NCI-H1105 (cell line): ENCODE measurements at places on chromosomes 7 and 10.

DNA sequence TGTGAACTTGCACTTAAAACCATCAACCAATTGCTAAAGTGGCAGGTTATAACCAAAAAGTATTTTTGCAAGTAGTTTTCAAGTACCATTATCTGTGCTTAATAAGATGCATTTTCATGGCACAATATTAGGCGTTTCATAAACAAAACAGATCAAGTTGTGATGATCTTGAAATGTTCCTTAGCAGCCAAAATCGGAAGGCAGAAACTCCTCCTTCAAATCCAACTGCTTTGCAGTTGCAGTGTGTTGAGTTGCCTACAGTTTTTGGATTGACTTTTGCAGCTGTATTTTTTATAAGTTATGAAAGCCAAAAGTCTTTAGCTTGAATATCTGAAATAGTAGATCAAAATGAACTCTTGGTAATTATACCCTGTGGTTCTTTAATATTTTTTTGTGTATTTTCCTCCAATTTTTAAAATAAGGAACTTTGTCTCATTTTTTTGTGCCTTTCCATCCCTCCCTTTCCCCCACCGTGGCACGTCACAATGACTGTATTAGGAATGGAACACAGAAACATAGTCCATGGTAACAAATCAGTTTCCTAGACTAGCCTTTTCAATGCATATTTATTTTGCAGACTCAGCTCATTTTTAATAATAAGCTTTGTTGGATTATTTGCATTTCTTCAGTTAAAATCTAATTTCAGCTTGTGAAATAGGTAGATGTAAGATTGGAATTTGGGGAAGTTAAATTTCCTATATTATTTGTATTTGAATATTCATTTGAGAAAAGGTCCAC, 80.8 kb downstream of the ADD3 start:
- no peak for DNase-seq

DNA sequence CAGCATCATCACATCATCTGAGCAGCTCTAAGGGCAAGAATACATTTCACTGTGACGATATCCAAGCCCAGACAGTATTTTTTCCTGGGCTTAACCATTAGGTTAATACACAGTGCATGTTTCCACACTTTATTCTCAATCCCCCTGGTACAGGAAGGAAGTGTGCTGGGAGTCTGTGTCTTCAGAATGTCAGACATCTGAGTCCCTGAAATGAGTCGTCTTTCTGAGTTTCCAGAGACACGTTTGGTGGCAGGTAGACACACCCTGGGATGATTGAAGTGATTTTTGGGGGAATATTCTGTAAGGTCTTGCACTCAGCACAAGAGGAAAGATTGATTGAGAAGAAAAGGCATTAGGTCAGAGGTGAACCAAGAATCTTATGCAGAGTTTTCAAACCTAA, 13.1 kb upstream of the SHH start:
- DNase-seq: no peak

- no peak for DNase-seq
Observed at GRCh38 chr10:31701546-31701945, 227.1 kb downstream of the ARHGAP12 start.

- no peak for DNase-seq
Observed at GRCh38 chr7:129466796-129467195, 32.6 kb downstream of the STRIP2 start.

DNA sequence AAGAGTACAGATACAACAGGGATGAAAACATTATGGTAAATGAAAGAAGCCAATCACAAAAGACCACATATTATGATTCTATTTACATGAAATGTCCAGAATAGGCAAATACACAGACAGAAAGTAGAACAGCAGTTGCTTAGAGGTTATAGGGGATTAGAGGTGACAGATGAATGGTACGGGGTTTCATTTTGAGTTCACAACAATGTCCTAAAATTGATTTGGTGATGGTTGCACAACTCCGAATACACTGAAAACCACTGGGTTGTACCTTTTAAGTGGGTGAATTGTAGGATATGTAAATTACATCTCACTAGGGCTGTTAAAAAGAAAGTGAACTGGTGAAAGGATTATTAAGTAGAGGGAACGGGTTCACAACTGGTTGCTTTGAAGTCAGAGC, 76.3 kb upstream of the MRLN start:
- DNase-seq: no peak

GRCh38 chr7:121140790-121141189, 152.3 kb downstream of the CPED1 start:
- DNase-seq: no peak

GRCh38 chr10:79269969-79270368, 77.3 kb upstream of the PPIF start:
- no peak for DNase-seq

DNA sequence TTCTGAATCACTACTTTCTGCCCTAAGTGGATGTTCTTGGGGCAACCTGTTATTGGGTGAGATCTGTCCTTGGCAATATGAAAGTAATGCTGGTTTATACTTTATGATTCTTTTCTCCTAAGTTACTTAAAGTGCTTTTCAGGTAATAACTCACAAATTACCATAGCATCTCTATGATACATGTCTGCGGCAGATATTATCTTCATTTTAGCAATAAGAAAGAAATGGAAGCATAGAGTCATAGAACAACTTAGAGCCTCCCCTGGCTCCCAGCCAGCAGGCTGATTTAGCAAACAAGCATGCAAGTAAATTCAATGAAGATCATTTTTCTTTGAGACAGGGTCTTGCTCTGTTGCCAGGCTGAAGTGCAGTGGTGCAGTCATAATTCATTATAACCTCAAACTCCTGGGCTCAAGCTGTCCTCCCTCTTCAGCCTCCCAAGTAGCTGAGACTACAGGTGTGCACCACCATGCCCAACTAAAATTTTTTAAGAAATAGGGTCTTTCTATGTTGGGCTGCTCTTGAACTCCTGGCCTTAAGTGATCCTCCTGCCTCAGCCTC, 38.1 kb upstream of the GRM8 start:
- no peak for DNase-seq

- DNase-seq: no peak
Observed at GRCh38 chr7:1898628-1899185, 228.6 kb downstream of the ELFN1 start.

GRCh38 chr7:98991141-98991540, 112.8 kb downstream of the TRRAP start:
- no peak for DNase-seq

GRCh38 chr7:92461027-92462003, 14.0 kb downstream of the GATAD1 start:
- peak; percentile 43 for DNase-seq
